Nephron progenitor cell (in vitro differentiated cells): ENCODE measurements at places on chromosomes 5 and 9.

- no peak for DNase-seq
Measured at GRCh38 chr5:151935135-151935695, 10.6 kb upstream of the GLRA1 start.

DNA sequence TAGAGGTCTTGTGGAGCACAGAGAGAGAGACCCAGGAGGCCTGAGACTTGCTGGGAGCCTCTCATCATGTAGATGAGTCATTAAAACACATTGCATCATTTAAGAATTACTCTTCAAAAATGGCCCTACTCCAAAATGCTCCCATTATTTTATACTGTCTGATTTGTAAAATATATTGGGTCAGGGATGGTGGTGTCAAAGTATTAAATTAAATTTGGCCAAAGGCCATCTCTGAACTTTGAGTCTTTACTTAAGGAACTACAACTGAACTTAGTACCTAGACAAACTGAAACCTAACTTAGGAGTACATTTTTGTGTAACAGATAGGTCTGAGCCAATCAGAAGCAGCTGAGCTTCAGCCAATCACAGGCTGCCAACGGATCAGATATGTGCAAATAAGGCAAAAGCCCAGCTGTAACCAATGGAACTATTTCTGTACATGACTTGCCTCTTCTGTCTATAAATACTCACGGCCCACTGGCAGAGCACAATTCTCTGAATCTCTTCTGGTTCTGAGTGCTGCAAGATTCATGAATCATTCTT, 657.2 kb downstream of the TLE1 start:
- DNase-seq: no peak

DNA sequence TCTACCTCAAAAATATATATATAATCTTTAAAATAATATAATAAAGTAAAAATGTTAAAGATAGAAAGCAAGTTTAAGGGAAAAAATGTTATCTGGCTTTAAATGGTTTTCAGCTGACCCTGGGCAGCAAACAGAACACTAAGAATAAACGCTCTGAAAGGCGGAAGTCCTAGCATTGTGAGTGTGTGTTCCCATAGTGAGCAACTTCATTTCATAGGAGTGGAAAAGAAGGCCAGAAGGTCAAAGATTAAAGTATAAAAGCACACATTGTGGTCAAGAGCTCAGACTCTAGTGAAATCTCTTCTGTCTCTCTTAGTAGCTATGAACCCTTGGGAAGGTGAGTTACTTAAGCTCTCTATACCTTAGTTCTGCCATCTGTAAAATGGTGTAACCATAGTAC, 374.4 kb downstream of the ENC1 start:
- no peak for DNase-seq

DNA sequence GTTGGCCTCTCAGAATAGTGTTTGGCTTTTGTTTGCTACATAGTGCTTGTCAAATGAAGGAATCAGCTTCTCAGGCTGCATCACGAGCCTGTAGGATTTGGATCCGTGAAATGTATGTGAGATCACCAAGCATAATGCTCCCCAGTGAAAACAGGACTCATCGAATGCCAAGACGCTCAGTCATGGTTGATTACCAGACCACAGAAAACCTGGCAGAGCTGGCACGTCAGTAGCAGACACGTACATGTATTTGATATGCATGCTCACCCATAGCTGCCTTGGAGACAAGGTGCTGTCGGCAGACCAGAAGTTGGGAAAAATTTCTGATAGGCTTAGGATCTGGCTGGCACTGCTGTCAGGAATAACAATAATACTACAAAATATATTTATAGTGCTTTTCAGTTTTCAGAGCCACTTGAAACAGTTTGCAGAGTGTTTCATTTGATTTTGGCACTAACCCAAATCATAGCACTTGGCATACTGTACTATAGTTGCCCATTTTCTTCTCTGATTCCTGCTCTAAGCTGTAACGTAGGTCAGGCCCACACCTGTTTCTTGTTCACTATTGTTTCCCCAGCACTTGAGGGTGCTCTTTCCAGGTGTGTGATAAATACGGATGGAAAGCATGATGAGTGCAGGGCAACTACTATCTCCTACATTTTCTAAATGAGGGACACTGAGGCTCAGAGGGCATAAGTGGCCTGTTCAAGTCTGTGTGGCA, 226.1 kb downstream of the NR3C1 start:
- DNase-seq: no peak

- no peak for DNase-seq
Measured at GRCh38 chr9:70811638-70812037, 309.8 kb downstream of the TRPM3 start.

GRCh38 chr5:116564312-116564711, 10.3 kb downstream of the SEMA6A start:
- no peak for DNase-seq

GRCh38 chr5:140381972-140382371, 19.7 kb upstream of the ANKHD1 start:
- DNase-seq: no peak

DNA sequence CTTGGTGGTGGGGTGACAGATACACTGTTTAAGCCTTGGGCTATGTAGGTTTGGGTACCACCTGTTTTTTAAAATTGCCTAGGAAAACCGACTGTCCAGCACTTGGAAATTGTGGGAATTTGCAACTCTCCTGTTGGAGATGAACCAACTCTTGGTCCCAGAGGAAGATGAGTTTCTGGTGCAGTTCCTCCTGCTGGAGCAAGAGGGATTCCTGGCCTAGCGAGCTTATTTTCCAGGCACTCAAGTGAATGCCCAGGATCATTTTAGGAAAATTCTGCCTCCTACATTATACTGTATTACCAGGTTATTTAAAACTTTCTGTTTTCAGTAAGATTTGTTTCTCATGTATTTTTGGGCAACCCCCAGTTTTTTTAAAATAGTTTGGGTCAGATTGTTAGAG, 33.7 kb downstream of the AP3S1 start:
- no peak for DNase-seq

DNA sequence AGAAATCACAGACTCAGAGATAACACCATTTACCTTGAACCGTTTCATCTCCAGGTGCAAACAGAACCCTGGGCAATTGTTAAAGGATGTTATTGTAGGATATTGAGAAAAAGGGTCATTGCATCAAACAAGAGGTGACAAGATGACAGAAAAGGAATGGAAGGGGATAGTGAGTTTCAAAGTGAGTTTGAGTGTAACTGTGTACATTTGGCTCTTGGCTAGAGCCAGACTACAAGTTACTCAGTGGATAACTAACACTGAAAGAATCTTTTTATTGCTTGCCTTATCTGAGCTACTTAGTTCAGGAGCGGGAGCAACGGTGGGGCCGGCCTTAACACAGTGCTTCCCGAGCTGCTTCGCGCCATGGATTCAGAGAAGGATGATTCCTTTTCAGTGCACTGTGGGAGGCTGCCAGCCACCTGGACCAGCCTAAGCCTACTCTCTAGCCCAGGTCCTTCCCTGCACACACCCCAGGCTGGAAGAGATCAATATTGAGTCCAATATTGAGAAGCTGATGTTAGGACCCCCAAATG, 193.4 kb downstream of the ATPSCKMT start:
- DNase-seq: no peak

GRCh38 chr5:66134407-66134861, 9.7 kb upstream of the SREK1 start:
- no peak for DNase-seq

DNA sequence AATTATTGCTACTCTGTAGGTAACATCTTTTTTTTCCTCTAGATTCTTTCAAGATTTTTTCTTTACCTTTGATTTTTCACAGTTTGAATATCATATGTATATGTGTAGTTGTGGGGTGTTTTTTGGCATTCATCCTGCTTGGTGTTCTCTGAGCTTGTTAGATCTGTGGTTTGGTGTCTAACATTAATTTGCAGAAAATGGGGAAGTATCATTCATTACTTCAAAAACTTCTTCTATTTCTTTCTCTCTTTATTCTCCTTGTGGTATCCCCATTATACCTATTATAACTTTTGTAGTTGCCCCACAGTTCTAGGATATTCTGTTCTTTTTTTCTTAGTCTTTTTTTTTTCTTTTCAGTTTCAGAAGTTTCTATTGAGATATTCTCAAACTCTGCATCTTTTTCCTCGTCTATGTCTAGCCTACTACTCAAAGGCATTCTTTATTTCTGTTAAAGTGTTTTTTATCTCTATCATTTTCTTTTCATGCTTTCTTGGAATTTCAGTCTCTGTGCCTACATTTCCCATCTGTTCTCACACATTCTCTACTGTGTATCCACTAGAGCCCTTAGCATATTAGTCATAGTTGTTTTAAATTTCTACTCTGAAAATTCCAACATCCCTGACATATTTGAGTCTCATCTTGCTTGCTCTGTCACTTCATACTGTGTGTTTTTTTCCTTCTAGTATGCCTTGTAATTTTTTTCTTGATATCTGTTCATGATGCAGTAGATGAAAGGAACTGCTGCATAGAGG, 60.1 kb upstream of the GNA14 start:
- DNase-seq: no peak

DNA sequence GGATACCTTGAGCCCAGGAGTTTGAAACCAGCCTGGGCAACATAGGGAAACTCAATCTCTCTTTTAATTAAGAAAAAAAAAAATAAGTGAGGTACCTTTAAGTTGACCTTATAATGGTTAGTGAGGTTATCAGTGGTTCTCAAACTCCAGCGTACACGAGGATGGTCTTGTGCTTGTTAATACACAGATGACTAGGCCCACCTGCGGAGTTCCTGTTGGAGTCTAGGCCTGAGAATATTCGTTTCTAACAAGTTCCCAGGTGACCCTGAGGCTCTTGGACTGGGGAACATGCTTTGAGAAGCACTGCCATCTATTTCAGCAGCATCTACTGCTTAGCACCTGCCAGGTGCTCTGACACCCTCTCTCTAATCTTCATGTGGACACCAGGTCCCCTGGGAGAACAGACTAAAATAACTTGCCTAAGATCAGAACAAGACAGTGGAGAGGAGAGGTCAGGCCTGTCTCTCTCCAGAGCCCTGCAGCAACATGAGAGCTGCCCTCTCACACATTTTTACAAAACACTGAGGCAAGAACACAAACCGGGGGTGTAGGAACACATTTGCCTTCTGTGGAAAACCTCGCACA, 24.6 kb downstream of the TLE1 start:
- DNase-seq: no peak

DNA sequence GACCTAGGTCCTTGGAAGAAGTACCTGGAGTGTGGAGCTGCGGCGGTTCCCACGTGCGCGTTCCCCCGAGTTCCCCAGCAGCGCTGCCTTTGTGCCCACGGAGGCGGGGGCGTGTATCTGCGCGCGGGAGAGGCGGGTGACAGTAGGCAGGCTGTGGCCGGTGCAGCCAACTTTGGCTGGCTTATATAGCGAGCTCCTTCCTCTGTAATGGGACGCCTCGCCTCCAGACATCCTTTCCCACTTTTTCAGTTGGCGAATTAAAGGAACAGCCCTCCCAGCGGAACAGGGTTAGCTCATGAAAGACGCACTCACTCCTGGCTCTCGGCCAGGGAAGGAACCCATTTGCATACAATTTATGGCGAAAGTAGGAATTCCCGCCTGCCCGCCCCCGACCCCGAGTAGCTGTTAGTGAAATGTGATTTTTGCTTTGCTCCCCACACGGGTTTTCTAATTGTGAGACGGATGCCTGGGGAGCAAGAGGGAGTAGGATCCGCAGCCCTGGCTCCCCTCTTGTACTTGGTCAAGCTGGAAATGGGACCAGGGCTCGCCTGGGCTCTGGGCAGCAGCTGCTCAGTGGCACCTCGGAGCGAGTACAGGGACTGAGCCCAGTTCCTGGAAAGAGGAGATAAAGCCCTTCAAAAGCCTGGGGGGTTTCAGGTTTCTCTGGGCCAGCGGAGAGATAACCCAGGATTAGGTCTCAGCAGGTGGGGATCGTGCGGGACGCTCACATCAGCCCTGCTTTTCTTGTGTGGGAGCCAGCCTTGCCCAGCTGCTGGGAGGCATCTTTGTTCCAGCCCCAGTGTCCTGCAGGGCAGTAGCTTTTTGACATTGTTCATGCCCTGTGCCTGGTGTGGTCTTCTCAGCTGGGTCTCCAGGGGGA, at the start of gene TNC:
TNC (minus strand) TSS at position 159 of the 880 bp plus-strand sequence. CDS start 27,139 bp downstream, outside the sequence.
- peak; percentile 46 for DNase-seq

DNA sequence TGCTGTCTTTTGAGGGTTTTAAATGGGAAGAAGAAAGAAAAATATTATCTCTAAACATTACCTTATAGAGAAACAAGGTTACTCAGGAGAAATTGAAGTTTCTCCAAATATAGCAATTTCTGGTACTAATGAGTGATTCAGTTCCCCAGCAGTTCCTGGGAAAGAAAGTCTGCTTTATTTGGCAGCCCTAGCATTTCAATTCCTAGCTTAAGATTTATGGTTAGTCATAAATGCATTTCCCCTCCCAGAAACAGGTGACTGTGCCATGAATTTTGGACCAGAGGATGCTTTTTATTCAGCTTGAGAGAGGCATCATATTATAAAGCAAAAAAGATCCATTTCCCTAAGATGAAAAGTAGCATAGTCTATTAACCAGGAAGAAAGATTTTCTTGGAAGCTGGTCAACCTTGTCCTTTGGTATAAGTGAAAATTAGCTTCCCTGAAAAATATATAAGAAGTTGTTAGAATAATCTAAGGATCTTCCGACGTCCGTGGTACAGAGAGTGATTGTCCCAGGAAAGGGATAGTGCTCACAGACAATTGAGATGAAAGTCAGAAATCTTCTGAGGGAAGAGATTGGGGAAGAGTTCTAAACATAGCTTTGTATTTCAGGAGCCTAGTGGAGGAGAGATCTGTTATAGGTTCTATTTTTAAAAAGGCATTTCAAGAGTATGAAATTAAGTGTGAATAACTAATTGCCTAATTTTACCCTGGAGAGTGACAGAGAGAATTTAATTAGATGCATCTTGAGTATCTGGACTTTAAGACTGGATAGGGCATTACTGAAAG, 164.9 kb downstream of the ESM1 start:
- DNase-seq: no peak

DNA sequence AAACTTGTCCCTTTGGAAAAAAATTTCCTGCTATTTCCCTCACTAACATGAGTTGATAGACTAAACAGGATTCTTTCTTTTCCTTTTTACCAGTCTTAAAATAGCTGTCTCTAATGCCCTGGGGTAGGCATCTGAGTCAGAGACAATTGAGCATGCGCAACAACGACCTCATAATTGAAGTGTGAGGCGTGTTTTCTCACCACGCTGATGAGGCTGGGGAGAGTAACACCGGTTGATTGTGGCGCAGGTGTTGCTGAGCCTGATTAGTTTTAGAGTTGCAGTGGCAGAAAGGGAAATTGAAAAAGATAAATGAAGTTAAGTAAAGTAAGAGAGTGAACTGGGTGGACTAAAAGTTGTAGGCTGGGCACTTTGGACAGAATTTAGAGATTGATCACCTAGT, 213.7 kb downstream of the TLR4 start:
- DNase-seq: no peak

DNA sequence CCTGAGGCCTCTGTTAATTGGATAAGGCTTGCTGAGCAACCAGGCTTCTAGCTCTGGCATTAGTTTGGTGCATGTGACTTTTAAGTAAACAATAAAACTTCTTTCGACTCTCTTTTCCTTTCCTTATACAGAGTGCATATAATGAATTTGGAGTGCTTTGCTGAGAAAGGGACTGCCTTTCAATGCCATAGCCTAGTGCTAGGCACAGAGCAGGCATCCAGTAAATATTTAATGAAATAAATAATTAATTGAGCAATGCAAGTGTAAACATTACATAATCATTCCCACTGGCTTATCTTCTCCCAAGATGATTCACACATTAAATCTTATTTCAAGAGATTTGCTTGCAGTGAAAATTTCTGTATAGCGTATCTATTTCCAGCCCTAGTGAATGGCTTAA, 74.1 kb downstream of the NMUR2 start:
- no peak for DNase-seq

GRCh38 chr9:117739624-117740347, 35.6 kb downstream of the TLR4 start:
- no peak for DNase-seq
